Placental pericyte (primary cell): ENCODE measurements at places on chromosomes 6 and 20. TPM values are rescaled to one million over a fixed set of nuclear protein-coding genes. Genes with fewer than 3 reads are reported as not detected.

ZBTB46 gene
- total RNA-seq: 3.3 and 20.5 TPM in 2 replicates

ANKRD6 gene
- 0.22 and 0.43 TPM in 2 replicates for total RNA-seq

OSER1 gene
- 41.4 and 47.7 TPM in 2 replicates for total RNA-seq

PRSS16 gene
- total RNA-seq: not detected in 2 replicates

C20orf204 gene
- total RNA-seq: 0.88 and 1.4 TPM in 2 replicates

C6orf163 gene
- 1.8 and 2.6 TPM in 2 replicates for total RNA-seq

GJA10 gene
- total RNA-seq: not detected in 2 replicates

TRIM15 gene
- not detected in 2 replicates for total RNA-seq

HLA-DRB1 gene
- total RNA-seq: 0.14 TPM in 1 of 2 replicates, not detected in the other

PM20D2 gene
- 1.3 and 5.7 TPM in 2 replicates for total RNA-seq

STMND1 gene
- total RNA-seq: not detected in 2 replicates

BMP5 gene
- not detected in 2 replicates for total RNA-seq

KHDRBS2 gene
- not detected in 2 replicates for total RNA-seq

RPS21 gene
- 472 and 851 TPM in 2 replicates for total RNA-seq

TAB2 gene
- total RNA-seq: 25.4 and 26.1 TPM in 2 replicates

FOXF2 gene
- total RNA-seq: 3.1 and 4.6 TPM in 2 replicates

KCNK15 gene
- total RNA-seq: under 0.01 TPM in 1 of 2 replicates, not detected in the other

RAET1G gene
- 1.3 and 1.6 TPM in 2 replicates for total RNA-seq

OPRL1 gene
- total RNA-seq: 0.86 and 0.88 TPM in 2 replicates
